ENCODE measurements at places on chromosomes 13 and 19. TPM values are rescaled to one million over a fixed set of nuclear protein-coding genes. Genes with fewer than 3 reads are reported as not detected.

DNA sequence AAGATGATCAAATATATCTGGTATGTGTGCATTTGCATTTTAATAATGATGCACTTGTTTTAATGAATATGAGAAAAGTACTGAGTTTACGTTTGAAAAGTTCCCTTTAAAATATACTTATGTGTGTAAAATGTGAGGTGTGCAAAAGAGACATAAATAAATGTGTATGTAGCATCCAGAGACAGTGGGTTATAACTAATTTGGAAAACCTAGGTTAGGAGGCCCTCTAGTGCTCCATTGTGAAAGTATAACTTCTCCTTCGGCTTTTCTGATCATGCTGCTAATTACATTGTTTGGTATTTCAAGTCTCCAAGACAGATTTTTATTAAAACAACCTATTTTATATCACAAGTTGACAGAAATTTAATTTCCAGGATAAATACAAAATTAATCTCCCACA is 30.1 kb downstream of the SCEL start:
- no peaks in the 10 kb centered on the region for H3K27me3 ChIP-seq
- H3K36me3 ChIP-seq = no peaks in the 10 kb centered on the region
- no peak overlapping the region for H3K4me3 ChIP-seq
- H3K4me1 ChIP-seq = no peaks in the 10 kb centered on the region
- no peak for DNase-seq
- H3K27ac ChIP-seq = no peak overlapping the region

PIN1 gene
- total RNA-seq = 88.1 TPM

ZNF681 gene
- 3.1 TPM for total RNA-seq

DNA sequence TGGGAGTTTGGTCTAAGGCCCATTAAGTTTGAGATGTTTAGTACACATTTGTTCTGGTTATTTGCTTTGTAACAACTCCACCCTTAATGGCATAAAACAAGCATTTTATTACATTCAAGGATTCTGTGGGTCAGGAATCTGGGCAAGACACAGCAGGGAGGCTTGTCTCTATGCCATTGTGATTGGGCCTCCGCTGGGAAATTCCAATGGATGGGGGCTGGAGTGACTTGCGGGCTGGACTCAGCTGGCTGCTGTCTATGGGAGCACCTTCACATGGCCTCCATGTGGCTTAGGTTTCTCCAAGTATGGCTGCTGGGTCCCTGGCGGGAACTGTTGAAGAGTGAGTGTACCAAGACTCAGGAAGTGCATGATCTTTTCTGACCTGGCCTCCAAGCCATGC is 159.0 kb downstream of the PAN3 start:
- H3K4me3 ChIP-seq = no peak overlapping the region
- peaks cover 9% of the 10 kb centered on the region for H3K36me3 ChIP-seq
- no peaks in the 10 kb centered on the region for H3K27me3 ChIP-seq
- peaks cover 14% of the 10 kb centered on the region for H3K4me1 ChIP-seq
- DNase-seq = no peak

DNA sequence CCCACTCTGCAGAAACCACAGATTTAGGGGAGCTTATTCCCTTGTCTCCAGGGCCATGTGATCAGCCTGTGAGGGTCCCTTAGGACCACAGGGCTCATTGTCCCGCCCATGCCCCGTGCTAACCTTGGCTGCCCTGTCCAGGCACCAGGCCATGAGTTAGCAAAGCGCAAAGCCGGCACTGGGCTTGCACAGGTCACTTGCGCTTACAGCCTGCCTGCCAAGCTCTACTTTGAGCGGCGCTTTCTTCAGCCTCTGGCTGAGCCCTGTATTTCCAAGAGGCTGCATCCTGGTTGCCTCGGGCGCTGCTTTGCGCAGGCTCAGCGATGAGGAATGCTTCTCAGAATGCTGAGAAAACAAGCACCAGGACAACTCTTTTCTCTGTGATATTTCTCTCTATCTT is 188.0 kb downstream of the TDRD3 start:
- no peaks in the 10 kb centered on the region for H3K36me3 ChIP-seq
- H3K27ac ChIP-seq = no peak overlapping the region
- no peak overlapping the region for H3K4me3 ChIP-seq
- no peak for DNase-seq

CAPN12 gene
- 2.2 TPM for total RNA-seq

IZUMO1 gene
- total RNA-seq = not detected

DNA sequence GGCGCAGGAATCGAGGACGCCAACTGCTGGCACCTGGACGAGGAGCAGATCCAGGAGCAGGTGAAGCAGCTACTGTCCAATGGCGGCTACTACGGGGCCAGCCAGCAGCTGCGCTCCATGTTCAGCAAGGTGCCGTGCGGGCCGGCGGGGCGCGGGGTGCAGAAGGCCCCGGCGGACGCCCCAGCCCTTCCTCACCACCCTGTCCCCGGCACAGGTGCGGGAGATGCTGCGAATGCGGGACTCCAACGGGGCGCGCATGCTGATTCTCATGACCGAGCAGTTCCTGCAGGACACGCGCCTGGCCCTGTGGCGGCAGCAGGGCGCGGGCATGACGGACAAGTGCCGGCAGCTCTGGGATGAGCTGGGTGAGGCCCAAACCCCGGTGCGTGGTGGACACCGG is 13.6 kb downstream of the ZSWIM4 start:
- DNase-seq = no peak
- no peaks in the 10 kb centered on the region for H3K27me3 ChIP-seq
- no peak overlapping the region for H3K27ac ChIP-seq
- H3K4me1 ChIP-seq = no peaks in the 10 kb centered on the region

- H3K4me1 ChIP-seq = no peaks in the 10 kb centered on the region
- DNase-seq = no peak
- H3K27ac ChIP-seq = no peak overlapping the region
Observed at GRCh38 chr13:31797154-31797775, 57.9 kb downstream of the RXFP2 start.

DNA sequence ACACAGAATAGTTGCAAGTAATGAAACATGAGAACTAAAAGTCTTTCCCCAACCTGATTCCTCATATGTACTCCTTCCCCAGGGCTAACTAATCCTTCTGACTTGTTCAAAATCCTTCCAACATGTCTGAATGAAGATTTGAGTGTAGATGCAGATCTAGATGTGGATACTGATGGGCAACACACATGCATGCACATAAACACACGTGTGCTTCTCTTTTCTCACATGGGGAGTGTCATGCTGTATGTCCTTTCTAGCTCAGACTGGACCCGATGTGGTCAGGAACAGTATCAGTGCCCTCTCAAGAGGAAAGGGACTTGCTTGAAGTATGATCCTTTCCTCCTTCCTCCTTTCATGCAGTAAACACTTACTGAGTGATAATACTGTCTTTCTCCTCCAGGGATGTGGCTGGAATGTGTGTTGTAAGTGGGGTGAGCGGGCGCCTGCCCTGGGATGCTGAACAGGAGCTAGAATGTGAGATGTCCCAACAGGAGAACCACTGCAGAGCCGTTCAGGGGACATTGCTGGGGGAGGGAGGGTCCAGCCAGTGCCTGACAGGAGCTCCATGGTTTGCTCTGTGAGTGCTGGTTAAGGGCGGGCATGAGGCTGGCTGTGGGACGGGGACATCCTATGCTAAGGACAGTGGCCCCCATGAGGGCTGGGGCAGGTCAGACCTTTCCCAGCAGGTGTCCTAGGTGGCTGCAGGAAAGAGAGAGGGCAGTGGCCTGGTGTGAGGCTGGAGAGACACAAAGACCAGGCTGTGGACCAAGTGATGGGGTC is 146.9 kb downstream of the TEX29 start:
- no peak overlapping the region for H3K4me3 ChIP-seq
- DNase-seq = no peak
- no peaks in the 10 kb centered on the region for H3K36me3 ChIP-seq
- H3K4me1 ChIP-seq = no peaks in the 10 kb centered on the region
